SK-MEL-5 (cell line): ENCODE measurements at places on chromosomes 1 and 21.

- DNase-seq: no peak
Observed at GRCh38 chr1:207224666-207225065, 96.8 kb upstream of the CD55 start.

- no peak for DNase-seq
Observed at GRCh38 chr1:60223158-60223557, 149.6 kb upstream of the C1orf87 start.

DNA sequence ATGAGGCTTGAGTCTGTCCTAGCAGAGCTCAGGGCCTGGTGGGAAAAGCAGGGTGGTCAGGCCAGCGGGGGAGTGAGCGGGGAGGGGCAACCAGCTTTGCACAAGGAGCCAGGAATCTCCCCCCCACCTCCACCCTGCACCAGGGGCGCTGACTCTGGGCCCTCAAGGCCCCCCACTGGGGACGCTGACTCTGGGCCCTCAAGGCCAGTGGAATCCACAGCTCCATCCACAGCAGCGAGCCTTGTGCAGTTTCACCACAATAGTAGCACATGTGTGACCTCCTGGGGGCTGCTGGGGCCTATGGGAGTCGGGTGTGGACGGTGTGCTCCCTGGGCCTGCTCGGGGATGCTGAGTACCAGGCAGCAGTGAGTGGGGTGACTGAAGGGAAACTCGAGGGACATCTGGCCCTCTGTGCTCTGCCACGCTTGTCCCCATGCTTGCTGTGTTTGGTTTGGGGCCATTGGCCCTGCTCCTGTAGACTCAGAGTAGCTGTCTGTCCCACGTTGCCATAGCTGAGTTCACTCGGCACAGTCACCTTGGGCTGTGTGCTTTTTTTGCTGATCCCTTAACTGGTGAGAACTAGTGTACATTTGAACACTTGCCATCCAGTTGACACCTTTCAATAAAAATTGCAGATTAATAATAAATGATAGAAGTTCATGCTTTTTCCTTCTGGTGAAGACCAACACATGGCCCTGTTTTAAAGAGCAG, 89.2 kb downstream of the ADARB1 start:
- no peak for DNase-seq

DNA sequence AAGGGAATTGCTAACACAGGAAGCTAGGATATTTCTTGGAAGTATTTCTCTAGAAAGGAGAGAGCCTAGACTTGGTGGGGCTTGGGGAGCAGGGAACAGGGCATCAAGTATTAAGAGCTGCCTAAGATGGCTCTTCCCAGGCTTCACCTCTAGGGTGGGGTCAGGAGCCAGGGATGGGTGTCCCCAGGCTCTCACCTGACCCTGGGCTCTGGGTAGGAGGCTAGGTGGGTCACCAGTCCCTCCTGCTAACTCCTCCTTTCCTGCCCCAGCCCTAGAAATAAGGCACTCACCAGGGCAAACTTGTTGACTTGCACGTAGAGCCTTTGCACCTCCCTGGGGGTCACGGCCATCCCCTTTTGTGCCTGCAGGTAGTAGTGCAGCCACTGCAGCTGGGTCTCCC, 15.0 kb downstream of the ETNK2 start:
- no peak for DNase-seq

- DNase-seq: no peak
Observed at GRCh38 chr1:9352377-9353134, 59.9 kb downstream of the SPSB1 start.

- DNase-seq: no peak
Observed at GRCh38 chr1:65422241-65423203, 2.1 kb downstream of the LEPR start.

DNA sequence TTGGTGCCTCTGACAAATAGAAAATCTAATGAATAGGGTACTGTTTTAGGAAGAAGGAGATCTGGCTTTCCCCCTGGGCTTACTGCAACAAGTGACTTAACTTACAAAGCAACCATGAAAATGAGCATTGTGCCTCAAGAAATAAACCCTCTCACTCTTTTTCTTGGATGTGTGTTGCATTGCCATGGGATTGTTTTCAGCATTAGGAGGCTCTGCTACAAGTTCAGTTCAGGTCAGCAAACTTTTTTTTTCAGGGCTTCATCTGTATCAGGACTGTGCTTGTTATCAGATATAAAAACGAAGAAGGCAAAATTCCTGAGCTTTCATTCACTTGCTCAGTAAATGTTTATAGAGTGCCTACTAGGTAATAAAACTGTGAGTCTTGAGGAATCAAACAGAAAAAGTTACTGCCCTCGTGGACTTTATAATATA, 37.8 kb upstream of the DOCK7 start:
- DNase-seq: peak; percentile 95

- DNase-seq: no peak
Observed at GRCh38 chr1:90340606-90341005, 345.7 kb downstream of the ZNF326 start.

DNA sequence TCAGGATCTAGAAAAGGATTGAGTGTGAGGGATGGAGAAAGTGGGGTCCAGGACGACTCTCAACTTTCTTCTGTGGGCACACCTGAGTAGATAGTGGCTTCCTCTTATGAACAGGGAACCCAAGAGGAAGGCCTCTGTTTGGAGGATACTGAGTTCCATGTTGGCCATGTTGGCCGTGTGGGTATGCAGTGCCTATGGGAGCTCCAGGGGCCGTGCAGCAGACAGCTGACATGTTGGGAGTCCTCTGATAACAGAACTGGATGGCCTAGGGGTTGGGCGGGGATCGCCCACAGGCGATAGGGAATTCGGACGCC, 43.0 kb downstream of the TMEM53 start:
- DNase-seq: no peak

DNA sequence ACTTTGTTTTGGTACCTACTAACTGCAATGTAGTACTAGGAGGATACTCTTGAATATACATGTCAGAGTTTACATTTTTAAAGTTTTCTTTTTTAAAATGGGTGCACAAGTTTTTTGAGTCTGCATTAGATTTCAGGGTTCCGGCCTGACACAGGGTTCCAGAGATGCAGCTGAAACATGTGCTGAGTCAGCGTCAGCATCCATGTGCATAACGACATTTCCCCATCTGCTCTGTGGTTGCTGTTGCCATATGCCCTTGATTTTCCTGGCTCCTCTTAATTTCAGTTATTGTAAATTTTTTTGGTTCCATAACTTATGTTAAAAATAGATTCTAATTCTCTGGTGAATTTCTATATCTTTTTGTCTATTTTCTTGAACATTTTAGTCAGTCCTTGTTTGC, 12.3 kb upstream of the METTL13 start:
- DNase-seq: no peak

- no peak for DNase-seq
Observed at GRCh38 chr1:99652881-99653281, 7.0 kb downstream of the PALMD start.

- DNase-seq: no peak
Observed at GRCh38 chr1:9200441-9200840, 34.1 kb upstream of the H6PD start.
